ENCODE measurements at places on chromosomes 3 and 15.
A peak's percentile ranks its signal among the peaks of the same experiment; 100 is the strongest.

DNA sequence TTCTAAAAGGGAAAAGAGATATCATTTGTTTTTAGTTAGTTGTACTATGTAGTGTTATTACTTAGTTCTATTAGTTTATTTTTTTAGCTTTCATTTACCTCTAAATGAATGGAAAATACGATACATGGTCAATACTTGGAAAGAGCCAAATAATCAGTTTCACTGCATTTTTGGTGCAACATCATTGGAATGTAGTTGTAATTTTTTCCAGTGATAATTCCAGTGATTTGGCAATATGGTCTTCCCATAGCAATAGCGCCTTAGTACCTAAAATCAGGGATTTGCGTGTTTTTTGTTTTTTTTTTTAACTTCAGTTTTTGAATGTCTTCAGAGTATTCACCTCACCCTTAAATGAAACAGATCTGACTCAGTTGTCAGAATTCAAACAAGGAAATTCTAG is 41.8 kb downstream of the RAB8B start:
- no peak for DNase-seq

DNA sequence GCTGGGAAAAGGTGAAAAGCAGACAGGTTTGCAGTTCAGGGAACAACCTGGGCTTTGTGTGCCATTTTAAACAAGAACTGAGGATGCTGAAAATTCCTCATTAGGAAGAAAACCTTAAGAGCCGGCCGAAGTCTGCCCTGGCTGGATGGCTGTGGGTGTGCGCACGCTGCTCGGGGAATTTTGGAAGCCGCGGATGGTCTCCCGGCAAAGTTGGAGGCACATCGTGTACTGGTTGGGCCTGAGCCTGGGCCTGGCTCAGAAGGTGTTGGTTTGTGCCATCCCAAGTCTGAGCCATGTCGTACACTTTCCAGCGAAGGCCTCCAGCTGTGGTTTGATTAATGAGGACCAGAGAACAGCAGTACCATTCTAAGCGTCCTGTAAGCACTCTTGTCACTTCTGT is 188.2 kb downstream of the ATP10A start:
- peak; percentile 14 for DNase-seq

DNA sequence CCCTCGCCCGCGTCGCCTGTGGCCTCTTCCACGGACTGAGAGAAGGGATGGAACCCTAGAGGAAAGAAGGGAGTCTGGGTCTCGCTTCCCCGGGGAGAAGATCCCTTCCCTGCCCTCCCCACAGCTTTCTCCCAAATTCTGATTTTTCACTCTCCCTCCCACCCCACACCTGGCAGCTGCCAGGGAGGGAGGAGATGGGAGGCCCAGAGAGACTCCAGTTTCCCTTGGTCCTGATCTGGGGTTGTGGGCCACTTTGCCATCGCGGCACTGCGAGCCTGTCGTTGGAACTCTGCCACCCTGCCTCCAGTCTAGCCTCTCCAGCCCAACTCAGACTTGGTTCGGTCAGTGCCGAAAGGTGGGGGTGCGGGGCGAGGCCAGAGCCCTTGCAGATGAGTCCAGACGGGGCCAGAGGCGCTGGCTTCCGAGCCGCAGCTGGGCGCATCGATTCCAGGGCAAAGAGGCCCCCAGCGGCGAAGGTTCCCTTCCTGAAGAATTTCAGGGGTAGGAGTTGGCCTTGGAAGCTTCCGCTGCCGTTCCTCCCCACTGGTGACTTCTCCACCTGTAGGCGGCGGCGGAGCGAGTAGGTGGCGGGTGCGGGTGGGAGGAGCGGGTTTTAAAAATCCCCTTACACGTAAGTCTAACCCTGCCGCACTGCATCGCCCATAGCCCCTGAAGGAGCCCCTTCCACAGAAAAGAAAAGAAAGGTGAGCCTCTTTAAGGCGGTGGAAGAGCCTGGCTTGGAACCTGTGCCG is 5.2 kb downstream of the WNT5A start:
- DNase-seq: no peak

DNA sequence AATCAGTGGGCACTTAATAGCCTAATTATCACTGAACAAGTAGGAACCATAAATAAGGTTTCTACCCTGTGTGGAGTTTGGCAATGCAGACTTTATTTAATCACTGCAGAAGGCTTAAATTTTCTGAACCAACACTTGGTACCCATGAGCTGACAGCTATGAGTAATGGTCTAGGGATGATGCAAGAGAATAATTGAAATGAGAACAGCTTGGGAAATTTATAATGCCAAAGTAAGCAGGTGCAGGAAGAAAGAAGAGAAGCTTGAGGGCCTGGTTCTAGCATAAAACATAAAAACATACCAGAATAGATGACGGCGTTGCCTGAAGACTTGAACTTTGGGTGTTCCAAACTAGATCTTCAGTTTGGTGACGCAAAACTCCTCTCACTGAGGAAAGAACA is 67.0 kb downstream of the IMPG2 start:
- no peak for DNase-seq

DNA sequence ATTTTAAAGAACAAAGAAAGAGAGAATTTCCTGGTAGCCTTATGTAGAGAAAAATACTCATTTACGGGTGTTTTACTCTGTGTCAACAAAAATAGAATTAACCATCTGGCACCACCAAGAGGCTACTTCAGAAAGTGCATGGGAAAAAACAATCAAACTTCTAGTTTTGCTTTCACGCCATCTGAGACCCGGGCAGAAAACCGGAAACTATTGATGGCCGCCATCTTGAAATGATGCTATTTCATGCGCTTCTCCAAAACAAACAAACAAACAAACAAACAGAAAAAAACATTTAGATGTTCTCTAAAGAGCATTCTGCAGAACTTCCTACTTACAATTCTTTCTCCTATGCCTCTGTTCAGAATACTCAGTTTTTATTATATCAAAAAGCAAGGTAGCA is 49.4 kb upstream of the SYNPR start:
- DNase-seq: no peak
